ENCODE measurements at places on chromosomes 6 and 20.

GRCh38 chr6:110609101-110609500 lies 132.7 kb upstream of the SLC22A16 start:
- DNase-seq, result peak; percentile 79

DNA sequence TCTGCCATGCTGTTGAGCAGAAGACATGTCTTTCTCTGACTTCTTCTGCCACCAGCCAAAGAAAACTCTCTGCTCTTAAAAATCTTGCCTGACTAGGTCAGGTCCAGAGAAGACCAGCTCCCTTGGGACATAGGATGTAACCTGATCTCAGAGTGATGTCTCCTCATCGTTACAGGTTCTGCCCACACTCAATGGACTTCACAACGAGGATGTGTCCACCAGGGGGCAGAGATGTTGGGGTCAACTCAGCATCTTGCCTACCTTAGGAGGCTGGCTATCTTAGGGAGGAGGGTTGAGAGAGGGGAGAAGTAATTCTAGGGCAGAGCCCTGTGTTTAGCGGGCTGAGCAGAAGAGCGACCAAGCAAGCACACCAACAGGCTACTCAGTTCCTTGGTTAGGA lies 207.6 kb upstream of the CDH4 start:
- no peak for DNase-seq

GRCh38 chr20:53935344-53936084 lies 134.9 kb downstream of the BCAS1 start:
- DNase-seq, result peak; percentile 53

DNA sequence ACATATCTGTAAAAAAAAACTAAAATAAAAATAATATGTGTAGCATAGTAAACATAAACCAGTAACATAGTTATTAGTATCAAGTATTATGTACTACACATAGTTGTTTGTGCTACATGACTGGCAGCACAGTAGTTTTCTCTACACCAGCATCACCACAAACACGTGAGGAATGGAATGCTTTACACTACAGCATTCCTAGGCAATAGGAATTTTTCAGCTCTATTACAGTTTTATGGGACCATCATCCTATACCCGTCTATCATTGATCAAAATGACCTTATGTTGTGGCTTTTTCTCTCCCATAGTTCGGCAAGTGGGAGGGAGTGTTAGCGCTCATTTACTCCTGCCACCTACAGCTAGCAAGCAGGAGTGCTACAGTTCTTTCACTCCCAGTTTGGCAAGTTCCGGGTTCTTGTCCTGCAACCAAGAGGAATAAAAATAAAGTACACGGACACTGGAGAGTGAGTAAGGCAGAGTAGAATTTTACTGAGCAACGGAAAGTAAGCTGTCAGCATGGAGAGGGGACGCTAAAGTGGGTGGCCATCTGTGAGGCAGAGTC lies 196.8 kb upstream of the HSF2 start:
- no peak for DNase-seq

DNA sequence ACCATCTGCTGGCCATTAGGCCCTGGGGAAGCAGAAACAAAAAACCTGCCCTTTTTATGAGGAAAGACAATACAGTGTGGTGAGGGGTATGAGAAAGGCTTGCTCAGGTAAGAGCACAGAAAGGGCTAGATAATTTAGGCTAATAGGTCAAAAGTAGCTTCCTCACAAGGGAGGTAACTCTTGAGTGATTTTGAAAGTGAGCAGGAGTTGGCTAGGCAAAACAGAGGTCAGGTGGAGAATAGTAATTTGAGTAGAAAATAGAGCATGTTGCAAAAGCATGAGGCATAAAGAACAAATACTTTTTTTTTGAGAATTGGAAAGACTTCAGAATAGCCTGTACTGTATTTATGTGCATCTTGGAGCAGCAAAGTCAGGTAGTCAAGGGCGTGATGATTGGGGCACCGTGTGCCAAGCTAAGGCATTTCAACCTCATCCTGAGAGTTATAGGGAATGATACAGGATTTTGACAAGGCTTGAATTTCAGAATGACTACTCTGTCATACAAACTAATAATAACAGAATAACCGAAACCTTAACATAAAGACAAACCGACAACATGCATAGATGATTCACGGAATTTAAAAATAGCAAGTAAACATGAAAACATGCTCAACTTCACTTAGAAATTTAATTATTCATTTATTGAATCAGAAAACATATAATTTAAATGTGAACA lies 123.0 kb upstream of the ENPP5 start:
- no peak for DNase-seq

DNA sequence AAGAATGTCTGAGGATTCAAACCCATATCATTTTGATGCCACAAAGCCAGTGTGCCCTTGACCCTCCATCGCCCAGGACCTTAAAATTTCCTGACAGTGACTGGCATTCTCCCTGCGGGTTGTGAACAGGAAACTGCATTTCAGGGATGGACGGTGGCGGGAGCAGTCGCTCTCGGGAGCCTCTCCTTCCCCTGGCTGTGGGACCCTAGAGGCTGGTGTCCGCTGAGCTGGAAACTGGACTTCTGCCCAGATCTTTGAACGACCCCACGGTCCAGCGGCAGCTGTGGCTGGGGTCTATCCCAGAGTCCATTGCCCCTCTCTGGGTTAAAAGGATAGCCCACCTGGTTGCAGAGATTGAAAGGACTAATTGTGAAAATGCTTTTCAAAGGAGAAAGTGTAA lies 1.4 kb upstream of the SEC63 start:
- no peak for DNase-seq

- no peak for DNase-seq
These were observed 14.0 kb downstream of the SMLR1 start for GRCh38 chr6:130841128-130841728.

GRCh38 chr20:59808729-59809381 lies 124.6 kb downstream of the SYCP2 start:
- no peak for DNase-seq

DNA sequence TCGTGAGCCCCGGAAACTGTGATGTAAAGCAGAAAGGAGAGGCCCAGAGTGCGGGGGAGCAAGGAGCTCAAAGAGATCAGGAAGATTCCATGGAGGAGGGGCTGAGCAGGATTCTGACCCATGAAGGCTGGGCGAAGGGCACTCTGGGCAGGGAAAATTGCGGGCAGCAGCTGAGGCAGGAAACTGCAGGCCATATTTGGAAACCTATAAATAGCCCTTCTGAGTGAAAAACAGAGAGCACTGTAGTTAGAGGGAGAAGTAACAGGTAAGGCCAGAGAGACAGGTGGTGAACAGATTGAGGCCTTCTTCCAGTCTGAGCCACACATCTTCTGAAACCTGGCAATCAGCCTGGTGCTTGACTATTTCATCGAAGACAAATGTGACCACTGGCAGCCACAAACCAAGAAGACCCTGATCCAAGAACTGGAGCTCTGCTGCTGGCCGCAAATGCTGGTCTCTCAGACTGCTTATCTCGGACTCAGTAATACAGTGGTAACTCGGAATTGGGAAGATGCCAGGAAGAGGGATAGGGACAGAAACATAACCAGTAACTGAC lies 14.1 kb upstream of the BEND3 start:
- no peak for DNase-seq

GRCh38 chr20:6660441-6660840 lies 107.0 kb upstream of the BMP2 start:
- DNase-seq, result no peak

- no peak for DNase-seq
These were observed 98.1 kb upstream of the MARCKS start for GRCh38 chr6:113758826-113759574.

DNA sequence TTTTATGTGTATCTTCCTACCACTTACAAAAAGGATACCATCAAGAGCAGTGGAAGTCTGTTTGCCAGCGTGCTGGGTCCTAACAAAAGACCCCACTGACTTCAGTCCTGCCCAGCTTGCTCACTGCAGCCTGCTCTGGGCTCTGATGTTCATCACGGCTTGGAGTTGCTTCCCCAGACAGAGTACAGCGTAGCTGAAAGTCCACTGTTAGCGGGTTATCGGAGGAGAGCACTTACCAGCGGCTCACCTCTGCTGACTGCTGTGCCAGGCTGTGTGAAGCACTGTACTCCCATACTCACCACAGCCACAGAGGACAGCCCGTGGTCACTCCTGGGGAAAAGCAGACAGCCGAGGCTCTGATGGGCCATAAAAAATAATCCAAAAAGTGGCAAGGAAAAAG lies 40.2 kb downstream of the CTCFL start:
- no peak for DNase-seq

GRCh38 chr6:51019806-51020205 lies 201.1 kb downstream of the TFAP2B start:
- no peak for DNase-seq

DNA sequence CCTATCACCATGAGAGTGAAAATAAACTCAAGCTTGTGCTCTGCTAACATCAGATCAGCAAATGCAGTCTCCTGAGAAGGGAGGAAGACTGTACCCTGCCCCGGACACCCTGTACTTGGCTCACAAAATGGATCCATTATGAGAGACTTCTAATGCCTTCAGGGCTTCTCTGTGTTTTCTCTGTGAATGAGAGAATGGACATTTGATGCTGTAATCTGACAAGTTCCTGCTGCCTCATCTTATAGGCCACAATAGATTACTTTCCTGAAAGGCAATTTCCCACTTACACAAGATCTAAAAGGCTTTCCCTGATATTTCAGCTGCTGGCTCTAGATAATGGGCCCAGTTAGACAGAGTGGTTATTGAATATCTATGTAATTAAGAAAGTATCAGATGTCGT lies 117.2 kb downstream of the OTOR start:
- no peak for DNase-seq

DNA sequence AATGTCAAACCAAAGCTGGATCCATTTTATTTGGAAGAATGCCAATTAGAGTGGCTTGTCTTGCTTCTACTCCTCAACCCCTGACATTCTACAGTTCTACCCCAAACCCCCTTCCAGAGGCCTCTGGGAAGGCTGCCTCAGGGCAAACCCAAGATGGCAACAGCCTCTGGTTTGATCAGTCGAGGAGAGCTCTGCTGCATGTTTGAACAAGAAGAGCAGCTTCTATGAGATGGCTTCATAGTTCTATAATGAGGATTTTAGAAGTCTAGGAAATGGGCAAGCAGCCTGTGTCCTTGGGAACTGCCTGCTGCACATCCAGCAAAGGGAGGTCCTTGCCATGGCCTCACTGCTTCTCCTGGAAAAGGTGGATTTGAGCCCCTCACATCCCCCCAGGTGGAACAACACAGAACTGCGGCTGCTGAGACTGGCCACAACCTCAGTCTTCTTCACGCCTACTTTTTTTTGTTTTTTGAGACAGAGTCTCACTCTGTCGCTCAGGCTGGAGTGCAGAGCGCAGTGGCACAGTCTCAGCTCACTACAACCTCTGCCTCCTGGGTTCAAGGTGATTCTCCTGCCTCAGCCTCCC lies 37.9 kb downstream of the ZC3H12D start:
- no peak for DNase-seq

DNA sequence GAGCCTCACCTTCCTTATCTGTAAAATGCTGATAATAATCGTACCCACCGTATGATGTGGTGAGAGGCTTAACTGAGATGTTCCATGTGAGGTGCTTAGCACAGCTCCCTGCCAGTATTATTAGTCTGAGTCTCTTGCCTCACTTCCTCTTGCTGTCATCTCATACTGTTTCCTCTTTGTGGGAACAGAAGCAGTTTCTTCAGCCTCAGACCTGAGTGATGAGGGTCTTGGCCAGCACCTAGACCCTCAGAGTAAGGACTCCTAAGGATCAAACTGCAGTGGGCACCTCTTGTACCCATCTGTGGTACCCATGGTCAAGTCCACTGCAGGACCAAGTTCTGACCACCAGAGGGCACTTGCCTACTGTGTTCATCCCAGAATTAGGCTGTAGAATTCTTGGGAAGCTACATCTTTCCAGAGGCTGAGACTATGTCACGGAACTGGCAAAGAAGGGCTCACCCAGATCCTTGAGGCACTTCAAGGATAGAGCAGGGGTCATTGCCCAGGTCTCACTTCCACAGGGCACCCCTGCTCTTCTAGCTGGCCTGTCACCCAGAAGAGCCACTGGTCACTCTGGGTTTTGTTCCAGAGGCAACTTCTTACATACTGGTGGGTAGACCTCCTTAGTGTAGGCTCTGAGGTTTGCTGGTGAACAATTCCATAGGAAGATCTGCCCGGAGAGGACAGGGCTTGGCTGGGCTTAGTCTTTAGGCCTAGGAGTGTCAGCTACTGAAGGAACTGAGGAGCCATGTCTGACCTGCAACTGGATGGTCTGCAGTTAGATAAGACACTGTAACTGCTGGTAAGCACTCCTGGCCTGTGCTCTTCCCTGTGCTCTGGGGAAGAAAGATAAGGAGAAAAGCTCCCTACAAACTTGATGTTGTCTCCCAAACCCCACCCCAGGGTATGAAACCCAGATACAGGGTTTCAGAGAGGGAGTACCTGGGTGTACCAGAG lies 20.6 kb upstream of the SGK2 start:
- peak; percentile 63 for DNase-seq

All from pons (tissue), 1 donor.